ENCODE measurements at places on chromosomes 1 and 21.
A peak's percentile ranks its signal among the peaks of the same experiment; 100 is the strongest.

DNA sequence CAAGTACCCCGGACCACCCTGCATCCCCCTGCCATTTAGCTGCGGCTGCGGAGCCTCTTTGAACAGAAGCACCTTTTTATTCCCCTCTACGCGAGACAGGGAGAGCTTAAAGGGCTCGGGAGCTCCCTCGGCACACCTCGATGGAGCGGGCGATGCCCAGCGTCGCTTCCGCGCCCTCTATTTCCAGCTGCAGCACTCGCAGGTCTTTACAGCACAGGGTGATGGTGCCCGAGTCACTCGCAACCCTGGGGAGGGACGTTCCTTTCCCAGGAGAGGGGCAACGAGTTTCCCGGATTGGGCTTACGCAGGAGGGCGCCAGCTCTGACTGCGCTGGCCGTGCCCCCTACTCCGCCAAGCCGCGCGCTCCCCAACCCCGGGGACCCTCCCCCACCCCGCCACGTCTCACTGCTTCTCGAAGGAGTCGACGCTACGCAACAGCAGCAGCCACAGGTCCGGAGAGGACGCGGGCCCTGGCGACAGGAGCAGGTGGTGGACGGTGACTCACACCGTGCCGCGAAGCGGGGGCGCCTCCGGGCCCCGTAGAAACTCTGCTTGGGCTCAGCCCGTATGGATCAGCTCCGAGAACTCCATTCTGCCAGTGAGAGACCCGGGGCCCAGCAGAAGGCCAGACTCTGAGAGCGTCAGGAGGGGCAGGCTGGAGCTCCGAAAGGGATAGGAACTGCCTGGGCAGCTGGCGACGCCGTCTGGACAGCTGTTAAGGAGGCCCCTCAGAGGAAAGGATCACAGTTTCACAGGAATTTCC is 5.8 kb upstream of the FAM167B start:
- peak; percentile 42 for DNase-seq

GRCh38 chr1:33260439-33260838 is 4.1 kb downstream of the ZNF362 start:
- DNase-seq = no peak

GRCh38 chr1:240652549-240652948 is 40.6 kb upstream of the GREM2 start:
- peak; percentile 4 for DNase-seq

DNA sequence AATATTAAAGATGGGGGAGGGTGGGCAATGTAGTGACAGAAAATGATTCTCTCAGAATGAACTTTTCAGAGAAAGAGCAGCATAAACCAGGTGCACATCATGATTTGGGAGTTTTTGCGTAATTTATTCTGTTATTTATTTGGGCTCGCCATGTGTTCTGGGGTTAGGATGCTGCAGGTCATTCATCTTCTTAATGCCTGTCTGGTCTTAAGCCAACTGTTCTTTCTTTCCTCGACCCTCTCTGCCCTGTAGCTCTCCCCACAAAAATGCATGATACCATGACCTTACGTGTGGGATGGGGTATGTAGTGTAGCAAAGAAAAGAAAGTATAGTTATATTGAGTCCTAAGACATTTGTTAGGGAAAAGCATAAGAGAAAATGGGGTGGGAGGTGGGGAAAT is 12.3 kb upstream of the TARS2 start:
- no peak for DNase-seq

- no peak for DNase-seq
Measured at GRCh38 chr1:205502992-205503391, 1.5 kb upstream of the CDK18 start.

Data from CD4-positive, alpha-beta T cell treated with Interleukin-10 for 1 hour (primary cell).